ENCODE measurements at places on chromosomes 13 and 19.

DNA sequence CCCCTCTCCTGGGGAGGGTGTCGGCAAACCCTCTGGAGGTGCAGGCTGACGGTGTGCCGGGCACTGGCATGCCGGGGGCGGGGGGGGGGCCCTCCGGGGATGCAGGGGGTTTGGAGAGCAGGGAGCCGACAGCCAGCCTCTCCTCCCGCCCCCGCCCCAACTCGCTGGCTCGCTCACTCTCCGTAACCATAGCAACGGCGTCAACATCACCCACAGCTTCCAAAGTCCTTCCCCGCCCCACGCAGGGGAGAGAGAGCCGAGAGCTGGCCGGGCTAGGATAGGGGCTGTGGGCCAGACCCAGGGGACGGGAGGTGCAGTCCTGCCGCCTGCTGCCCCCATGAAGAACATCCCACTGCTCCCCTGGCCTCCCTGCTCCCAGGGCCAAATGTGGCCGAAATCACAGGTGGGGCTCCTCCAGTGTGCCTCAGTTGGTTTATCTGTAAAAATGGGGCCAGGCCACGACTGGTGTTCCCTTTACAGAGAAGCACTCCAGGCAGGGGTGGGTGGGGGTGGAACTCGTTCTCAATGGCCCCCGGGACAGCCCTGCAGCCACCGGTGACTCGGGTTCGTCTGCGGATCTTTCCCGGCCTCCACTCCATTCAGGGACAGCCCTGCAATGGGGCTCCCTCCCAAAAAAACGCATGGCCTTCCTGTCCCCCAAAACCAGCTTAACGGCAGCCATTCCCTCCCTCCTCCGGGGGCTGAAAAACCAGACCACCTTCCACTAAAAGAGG lies 3.2 kb downstream of the KLF16 start:
- DNase-seq: no peak

DNA sequence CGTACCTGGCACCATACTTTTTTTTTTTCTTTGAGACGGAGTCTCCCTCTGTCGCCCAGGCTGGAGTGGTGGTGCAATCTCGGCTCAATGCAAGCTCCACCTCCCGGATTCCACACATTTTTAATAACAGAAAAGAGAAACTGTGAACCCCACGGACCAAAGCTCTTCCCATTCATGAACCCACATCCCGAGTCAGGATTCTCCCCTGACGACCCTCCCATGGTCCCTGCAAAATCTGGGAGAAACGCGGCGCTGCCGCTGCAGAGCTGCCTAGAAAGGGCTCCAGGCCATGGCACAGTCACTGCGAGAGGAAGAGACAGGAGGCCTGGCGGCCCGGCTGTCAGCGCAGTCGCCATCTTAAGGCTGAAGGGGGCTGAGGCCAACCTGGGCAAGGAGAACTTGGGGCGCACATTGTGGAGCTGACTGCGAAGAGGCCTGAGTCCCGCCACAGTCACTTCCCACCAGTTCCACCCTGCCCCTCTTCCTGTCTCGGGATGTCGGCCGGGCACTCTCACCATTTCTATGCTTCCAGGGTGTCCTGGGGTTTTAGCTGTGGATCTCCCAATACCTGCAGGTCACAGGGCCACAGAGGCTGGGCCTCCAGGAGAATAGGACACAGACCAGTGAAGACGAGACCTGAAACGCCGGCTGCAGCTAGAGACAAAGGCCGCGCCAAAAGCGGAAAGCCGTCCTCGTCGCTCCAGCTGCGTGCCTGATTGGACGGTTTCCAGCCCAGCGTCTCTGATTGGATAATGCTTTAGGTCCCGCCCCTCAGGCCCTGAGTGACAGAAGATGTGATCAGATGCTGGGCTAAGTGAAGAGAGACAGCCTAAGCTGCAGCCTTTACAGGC lies 71.0 kb downstream of the ZNF486 start:
- DNase-seq: peak; percentile 70

DNA sequence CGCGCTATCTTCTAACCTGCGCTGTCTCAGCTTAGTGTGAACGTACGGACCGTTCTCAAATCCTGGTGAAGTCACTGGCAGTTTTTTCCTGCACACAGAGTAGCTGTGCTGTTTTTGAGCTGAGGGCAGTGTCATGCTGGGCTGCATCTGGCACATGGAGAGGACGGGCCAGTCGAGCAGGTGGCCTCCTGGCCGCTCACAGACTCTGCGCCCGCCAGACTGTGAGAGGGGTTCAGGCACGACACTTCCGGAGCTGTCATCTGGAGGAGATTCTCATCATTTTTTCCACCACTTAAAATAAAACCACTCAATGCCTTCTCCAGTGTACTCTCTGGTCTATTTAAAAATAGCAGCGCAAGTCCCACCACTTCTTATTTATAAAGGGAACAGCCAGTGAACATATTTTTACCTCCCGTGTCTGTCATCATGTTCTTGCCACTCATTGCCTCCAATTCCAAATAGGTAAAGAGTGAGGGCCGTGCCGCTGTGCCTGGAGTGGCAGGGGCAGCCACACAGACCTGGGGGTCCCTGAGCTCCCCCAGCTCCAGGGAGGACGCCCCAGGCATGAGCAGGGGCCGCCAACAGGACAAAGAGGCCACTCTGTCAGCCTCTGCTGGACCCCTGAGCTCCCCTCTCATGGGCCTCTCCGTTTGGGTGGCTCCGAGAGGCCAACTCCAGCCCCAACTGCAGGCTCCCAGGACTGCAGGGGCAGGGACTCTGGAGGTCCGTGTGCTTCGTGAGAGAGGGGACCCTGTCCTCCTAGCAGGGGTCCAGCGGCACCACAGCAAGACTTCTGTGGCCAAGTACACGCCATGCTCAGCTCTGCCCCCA lies 36.9 kb upstream of the GRTP1 start:
- no peak for DNase-seq

- DNase-seq: no peak
Measured at GRCh38 chr13:37490176-37490779, 108.3 kb downstream of the POSTN start.

DNA sequence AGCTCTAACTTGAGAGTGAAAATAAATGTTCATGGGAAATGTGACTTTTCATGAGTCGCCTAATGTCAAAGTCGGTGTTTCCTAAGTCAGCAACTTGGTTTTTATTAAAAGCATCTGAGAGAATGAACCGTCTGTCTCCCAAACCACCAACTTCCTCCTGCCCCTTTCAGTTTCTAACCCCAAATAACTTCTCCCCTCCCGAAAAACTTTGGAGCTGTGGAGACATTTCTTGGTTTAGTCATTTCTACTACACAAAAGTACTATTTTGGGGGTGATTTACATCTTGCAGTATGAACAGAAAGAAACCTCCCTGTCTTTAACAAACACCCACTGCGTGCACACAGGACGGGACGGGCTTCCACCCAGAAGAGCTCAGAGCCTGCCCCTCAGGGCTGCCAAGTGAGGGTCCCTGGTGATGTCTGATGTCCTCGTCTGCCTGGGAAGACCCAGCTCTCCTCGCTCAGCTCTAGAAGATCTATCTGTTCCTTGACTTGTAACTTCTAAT lies 65.0 kb downstream of the RASA3 start:
- no peak for DNase-seq

All from activated T-helper 1 cell treated with Interleukin-2 at 50 U/mL for 16 hours (primary cell).